Hair follicular keratinocyte (primary cell): ENCODE measurements at places on chromosomes 1 and 21. TPM values are rescaled to one million over a fixed set of nuclear protein-coding genes. Genes with fewer than 3 reads are reported as not detected.

CLEC20A gene
- not detected in 2 replicates for total RNA-seq

YTHDF2 gene
- 35.3 and 44.1 TPM in 2 replicates for total RNA-seq

COL24A1 gene
- total RNA-seq = not detected in 2 replicates

PSRC1 gene
- total RNA-seq = 10.2 and 44.1 TPM in 2 replicates

CYP4B1 gene
- total RNA-seq = not detected in 2 replicates

CD1E gene
- not detected in 2 replicates for total RNA-seq

ABCG1 gene
- 2.3 and 7.4 TPM in 2 replicates for total RNA-seq

KRTAP12-2 gene
- total RNA-seq = not detected in 2 replicates

DCST2 gene
- total RNA-seq = not detected in 2 replicates

C1QC gene
- not detected in 2 replicates for total RNA-seq

PNRC2 gene
- total RNA-seq = 59.7 and 104 TPM in 2 replicates

MPL gene
- 0.08 and 0.34 TPM in 2 replicates for total RNA-seq

EDARADD gene
- total RNA-seq = 4.7 and 8.0 TPM in 2 replicates

DHRS3 gene
- 14.1 and 25.8 TPM in 2 replicates for total RNA-seq

NBPF4 gene
- total RNA-seq = not detected in 2 replicates
